ENCODE measurements at places on chromosomes 2 and 18. TPM values are rescaled to one million over a fixed set of nuclear protein-coding genes. Genes with fewer than 3 reads are reported as not detected.

CARF gene
- total RNA-seq: 9.2 TPM

SPR gene
- total RNA-seq: 62.2 TPM

ARHGAP15 gene
- total RNA-seq: not detected

DNA sequence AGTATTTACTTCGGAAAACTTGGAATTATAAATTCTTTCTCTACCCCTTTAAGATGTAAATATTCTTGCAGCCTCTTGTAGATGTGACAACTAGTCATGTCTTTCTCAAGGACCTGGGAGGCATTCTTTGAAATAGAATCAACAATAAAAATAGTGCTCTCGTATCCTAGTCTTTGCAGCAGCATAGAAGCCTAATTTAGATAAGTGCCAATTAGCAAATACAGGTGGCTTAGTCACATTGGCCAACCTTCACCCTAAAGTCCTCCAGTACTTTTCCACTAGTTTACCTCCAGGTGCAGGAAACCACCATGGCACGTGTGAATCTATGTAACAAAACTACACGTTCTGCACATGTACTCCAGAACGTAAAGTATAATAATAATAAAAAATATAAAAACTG, 3.5 kb upstream of the ZSWIM2 start:
- DNase-seq: no peak

DNA sequence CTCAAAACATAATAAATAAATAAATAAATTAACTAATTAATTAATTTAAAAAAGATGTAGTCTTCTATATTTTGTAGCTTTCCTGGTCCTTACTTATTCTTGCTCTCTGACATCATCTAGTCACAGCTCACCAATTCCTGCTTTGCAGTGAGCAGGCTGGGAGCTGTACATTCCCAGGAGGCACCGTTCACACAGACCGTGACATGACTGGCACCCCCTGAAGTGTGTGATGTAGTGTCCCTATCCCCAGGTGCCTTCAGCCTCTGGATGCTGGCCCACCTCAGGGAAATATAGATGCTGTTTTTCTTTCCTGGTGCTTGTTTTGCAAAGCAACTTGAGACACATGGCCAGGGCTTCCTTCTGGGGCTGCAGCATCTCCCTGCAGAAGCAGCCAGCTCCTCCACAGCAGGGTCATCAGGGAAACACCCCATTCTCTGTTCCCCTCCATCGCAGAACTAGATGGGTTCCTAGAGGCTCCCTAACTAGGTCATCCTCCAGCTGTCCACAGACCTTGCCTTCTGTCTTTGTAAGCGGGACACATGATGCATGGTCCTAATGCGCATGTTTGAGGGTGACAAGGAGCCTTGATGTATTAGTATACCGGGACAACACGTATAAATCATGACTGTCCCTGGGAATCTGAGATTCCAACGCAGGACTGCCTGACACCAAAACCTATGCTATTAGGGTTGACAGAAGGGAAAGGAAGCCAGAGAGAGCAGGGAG, 76.4 kb downstream of the RHOB start:
- peak; percentile 45 for DNase-seq

DNA sequence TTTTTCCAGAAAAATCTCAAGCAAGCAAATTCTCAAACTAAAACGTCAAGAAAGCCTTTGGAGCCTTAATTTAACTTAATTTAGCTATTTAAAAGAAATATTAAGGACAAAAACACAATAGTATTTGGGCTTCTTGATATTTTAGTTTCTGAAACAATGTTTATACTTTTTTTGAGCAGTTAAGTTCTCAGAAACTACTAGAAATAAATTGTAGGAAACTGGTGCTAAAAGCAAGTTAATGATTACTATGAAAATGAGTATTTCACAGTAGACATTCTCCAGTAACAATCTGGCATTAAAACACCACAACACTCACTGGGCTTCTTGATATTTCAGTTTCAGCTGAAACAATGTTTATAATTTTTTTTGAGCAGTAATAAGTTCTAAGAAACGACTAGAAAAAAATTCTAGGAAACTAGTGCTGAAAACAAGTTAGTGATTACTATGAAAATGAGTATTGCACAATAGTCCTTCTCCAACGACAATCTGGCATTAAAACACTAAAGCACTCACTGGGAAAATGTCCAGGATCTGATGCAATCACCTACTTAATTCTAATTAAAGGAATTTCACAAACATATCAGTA, 45.1 kb downstream of the TRAK2 start:
- DNase-seq: peak; percentile 96

GRCh38 chr2:24730481-24730880, 62.7 kb downstream of the PTRHD1 start:
- no peak for DNase-seq

All from renal cortical epithelial cell (primary cell).